Daoy (cell line): ENCODE measurements at places on chromosomes 11 and 22.

- no peak for DNase-seq
Observed at GRCh38 chr11:120060512-120060911, 77.4 kb downstream of the TRIM29 start.

- DNase-seq: no peak
Observed at GRCh38 chr11:109223451-109223850, 198.5 kb upstream of the C11orf87 start.

GRCh38 chr22:45970705-45971407 is 6.1 kb downstream of the WNT7B start:
- DNase-seq: peak; percentile 75

GRCh38 chr11:112523031-112523430 is 262.4 kb upstream of the PLET1 start:
- DNase-seq: no peak

DNA sequence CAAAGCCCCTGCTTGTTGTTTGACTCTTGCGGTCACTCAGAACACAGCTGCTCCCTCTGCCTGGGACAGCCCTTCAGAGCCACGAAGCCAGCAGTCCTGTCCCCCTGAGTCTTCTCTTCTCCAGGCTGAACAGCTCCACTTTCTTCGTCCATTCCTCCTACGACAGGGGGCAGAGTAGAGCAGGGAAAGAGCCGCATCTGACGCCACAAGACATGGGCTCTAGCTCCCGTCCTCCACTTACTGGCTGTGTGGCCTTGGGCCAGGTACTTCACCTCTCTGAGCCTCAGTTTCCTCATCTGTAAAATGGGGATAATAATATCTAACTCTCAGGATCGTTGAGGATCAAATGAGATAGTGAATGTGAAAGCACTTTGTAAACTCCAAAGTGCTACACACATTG is 29.9 kb downstream of the CHRDL2 start:
- no peak for DNase-seq

GRCh38 chr11:69915501-69916250 is 96.5 kb upstream of the FGF3 start:
- DNase-seq: peak; percentile 80

GRCh38 chr22:30167296-30167695 is 79.3 kb downstream of the LIF start:
- DNase-seq: no peak

DNA sequence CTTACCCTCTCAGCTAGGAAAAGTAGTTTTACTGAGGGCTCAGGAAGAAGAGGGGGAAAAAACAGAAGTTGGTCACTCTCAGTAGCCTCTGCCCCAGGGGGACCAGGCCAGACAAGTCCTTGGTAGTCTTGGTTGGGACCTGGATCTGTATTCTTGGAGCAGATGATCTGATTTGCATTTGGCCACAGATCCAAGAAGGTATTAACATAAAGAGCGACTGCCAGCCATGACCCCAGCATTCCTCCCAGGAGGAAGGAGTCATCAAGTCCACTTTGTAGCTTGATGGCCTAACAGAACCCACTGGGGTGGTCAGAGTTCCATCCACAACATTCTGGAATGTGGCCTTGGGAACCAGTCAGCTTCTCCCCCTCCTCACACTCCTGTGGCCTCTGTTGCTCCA is 6.0 kb upstream of the LRRC10B start:
- DNase-seq: no peak

DNA sequence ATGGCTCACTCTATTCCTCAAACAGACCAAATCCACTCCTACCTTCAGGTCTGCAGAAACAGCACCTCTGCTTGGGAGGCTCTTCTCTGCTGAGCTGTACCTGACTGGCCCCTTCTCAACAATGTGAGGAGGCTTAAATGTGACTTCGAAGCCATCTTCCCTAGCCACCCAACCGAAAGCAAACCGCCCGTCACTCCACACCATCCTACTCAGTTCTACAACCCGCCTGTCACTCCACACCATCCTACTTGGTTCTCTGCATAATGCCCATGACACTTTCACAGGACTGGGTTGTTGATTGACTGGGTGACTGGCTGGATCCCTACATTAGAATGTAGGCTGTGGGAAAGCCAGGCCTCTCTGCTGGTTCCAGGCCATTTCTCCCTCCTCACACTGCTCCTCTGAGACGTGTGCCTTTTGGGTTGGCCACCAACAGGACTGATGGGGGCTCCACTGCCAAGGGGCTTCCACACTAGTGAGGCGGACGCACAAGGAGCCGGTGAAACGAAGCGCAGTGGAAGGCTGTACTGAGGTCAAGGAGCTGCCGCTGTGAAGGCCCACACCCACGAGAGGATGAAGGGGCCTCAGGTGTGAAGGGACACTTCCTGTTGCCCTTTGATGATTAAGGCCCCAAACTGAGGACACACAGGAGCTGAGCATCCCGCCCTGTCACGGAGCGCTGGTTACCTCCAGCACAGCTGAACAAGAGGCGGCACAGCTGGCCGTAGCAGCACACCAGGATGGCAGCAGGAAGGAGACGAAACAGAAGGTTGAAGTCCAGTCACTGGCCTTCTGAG is 47.5 kb upstream of the SPATA19 start:
- DNase-seq: no peak

- DNase-seq: no peak
Observed at GRCh38 chr11:108824545-108824944, 159.7 kb downstream of the DDX10 start.

GRCh38 chr11:16785520-16786128 is 47.2 kb downstream of the C11orf58 start:
- DNase-seq: peak; percentile 65

DNA sequence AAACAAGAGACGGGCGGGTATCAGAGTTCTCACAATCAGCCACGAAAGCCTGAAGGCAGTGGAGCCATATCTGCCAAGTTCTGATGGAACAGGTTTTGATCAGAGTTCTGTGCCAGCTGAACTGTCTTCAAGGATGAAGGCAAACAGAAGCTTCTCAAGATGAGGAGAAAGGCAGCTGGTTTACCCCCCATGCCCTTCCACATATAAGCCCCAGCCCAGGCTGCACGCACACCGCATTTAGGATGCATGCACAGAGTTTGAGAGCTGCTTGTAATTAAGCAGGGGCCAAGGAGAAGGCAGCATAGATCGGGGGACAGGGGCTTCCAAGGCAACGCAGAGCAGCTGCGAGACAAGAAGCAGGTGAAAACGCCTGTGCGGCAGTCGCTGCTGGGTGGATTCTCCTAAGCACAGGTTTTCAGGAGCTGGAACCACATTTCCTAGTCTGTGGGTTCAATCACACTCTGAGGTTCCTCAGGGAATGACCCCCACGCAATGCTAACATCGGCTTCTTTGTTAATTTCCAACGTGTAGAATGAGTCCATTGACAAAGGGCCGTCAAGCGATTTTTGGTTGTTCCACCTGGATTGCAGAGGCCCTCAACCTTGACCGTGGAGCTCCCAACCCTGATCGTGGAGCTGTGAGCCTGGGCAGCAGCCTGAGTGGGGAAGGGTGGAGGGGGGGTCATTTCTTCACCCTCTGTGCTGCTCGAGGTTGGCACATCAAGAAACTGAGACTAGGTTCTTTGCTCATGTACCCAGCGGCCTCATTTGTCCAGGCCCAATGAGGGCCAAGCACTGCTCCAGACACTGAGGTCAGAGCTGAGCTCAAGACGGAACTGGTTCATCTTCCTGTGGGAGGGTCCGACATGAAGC is 81.7 kb upstream of the SHISAL1 start:
- DNase-seq: no peak

DNA sequence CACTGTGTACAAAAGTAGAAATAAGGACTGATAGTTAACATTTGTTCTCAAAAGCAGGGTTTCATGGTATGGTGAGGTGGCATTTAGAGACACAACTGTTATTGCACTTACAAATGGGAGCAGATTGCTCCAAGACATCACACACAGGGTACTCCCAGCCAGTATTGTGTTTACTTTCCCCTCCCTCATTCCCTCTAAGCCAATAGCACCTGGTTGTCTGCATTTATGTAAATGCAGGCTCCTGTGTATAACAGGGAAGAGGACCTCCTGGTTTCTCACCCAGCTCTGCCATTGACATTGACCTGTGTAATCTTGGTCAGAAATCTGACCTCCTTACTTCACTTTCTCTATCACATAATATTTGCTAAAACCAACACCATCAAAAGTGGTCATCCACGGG is 154.4 kb downstream of the NAV2 start:
- no peak for DNase-seq

- DNase-seq: peak; percentile 45
Observed at GRCh38 chr11:64001484-64002420, 15.5 kb downstream of the OTUB1 start.

GRCh38 chr22:46240506-46240905 is 9.6 kb downstream of the CDPF1 start:
- no peak for DNase-seq

DNA sequence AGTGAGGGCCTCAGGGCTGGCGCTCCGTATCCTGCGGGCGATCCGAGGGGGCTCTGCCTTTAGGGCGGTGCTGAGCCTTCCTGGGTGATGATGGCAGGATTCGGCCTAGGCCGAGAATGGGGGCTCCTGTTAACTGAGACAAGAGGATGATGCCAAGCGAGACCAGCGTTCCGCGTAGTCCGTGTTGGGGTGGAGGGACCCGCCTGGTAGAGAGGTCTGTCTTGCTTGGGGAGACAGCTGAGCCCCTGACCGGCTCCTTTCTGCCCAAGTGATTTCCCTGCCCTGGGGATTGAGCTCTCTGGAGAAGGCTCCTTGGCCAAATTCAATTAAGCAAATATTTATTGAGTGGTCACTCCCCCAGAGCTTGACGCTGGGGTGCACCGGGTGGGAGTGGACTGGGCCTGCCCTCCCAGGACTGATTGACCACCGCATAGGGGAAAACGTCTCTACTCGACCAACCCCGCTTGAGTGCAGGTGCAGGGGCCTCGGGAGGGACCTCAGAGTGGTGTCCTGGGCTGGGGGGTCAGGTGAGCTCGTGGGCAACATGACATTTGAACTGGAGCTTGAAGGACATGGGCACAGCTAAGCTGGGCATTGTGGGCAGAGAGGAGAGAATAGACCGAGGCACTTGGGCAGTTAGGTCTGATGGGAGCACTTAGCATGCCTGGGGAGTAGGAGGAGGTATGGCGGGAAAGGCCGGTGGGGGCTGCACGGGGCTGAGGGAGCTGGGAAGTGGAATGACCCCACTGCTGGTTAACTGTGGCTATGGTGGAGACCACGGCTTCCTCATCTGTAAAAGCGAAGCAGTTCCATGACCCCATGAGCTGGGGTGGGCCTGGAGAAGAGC is 1.1 kb downstream of the GNAZ start:
- DNase-seq: no peak

- no peak for DNase-seq
Observed at GRCh38 chr22:21042978-21043859, 2.5 kb upstream of the LRRC74B start.

DNA sequence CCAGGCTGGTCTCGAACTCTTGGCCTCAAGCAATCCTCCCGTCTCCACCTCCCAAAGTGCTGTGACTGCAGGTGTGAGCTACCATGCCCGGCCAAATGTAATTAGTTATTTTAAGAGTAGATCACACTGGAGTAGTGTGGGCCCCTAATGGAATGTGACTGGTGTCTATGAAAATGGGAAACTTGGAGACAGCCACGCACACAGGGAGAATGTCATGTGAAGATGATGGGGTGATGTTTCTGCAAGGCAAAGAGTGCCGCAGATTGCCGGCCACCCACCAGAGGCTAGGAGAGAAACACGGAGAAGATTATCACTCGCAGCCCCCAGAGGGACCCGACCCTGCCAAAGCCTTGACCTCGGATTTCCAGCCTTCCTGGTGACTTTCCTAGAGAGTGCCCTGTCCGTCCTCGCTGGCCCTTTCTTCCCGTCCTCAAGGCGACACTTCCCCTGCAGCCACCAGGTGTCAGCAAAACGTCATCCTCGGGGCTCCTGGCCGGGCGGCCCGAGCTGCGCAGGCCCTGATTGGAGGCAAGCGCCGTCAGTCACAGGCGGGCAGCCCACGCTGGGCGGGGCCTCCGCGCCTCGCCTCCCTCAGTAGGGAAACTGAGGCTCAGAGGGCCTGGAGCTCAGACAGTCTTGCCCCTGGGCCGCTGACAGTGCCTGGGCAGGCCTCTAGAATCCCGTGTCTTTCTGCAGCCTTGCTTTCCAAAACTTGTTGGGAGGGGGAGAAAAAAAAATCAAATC is 16.3 kb downstream of the CRYBB2 start:
- DNase-seq: peak; percentile 90

GRCh38 chr11:129395883-129396282 is 20.2 kb downstream of the BARX2 start:
- DNase-seq: no peak

DNA sequence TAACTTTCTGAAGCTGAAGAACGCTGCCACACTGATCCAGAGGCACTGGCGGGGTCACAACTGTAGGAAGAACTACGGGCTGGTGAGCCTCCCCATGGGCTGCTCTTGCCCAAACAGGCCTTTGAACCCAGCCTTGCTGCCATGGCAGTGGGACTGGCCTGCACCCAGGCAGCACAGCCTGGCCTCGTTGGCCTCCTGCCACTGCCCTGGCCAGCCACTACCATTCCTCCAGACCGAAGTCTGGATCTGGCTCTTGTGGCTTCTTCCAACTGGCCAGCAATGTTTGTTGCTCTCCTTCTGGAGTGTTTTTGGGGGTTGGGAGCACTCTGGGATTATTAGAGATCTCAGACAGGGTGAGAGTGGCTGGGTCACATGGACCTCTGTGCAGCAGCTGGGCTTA is 51.0 kb downstream of the MYO7A start:
- DNase-seq: no peak

- DNase-seq: no peak
Observed at GRCh38 chr22:39598017-39598965, 27.7 kb downstream of the CACNA1I start.

GRCh38 chr11:63710476-63711217 is 29.3 kb downstream of the RTN3 start:
- peak; percentile 70 for DNase-seq

- DNase-seq: no peak
Observed at GRCh38 chr11:3933165-3933628, 77.7 kb downstream of the STIM1 start.

DNA sequence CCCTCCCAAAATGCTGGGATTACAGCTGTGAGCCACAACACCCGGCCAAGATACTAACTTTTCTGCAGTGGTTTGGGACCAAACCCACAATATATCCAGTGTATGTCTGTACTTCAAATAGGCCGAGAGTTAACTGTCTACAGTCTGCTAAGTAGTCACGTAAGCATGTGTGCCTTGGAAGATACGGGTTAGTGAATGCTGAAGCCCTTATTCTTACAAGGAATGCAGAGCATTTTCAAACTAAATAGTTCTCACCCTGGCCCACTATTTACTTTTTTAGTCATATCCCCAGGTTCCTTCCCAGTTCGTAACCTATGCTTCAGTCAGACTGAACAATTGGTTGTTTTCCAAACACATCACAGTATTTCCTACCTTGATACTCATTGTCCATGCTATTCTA is 176.0 kb downstream of the WNT11 start:
- peak; percentile 55 for DNase-seq

DNA sequence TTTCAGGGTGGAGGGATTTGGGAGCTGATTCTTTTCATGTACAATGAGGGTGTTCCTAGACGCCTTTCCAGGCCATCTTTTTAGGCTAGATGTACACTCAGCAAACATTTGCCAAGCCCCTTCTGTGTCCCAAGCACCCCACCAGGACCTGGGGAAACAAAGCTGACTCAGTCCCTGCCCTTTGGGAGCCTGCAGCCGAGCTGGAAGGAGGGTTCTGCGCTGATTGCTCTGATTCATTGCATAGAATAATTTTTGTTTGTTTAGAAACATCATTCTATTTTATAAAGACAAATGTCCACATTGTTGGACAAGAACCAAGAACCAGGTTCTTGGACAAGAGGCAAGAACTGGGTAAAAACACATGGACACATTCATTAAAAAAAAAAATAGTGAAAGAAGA is 16.7 kb downstream of the TP53AIP1 start:
- DNase-seq: no peak
